ENCODE measurements at places on chromosomes 5 and 9.

GRCh38 chr5:138872841-138873465 lies 2.2 kb downstream of the LRRTM2 start:
- no peak for DNase-seq

GRCh38 chr5:23221831-23222230 lies 285.6 kb upstream of the PRDM9 start:
- DNase-seq = no peak

DNA sequence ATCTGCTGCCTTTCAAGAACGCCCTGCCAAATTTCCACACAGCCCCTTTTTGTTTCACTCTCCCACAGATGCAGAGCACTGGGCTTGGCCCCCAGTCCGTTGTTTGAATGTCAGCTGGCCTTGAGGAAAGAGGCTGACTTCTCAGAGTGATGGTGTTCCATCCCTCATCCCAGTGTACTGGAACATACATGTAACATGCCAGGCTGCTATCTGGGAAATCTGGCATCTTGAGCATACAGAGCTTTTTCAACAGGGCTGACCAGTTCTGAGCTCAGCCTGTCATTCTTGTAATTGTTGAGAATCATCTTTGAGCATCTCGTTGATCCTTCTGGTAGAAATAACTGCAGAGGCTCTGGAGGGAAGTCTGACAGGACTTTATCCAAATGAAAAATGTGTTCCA lies 2.8 kb downstream of the GALNT10 start:
- no peak for DNase-seq

DNA sequence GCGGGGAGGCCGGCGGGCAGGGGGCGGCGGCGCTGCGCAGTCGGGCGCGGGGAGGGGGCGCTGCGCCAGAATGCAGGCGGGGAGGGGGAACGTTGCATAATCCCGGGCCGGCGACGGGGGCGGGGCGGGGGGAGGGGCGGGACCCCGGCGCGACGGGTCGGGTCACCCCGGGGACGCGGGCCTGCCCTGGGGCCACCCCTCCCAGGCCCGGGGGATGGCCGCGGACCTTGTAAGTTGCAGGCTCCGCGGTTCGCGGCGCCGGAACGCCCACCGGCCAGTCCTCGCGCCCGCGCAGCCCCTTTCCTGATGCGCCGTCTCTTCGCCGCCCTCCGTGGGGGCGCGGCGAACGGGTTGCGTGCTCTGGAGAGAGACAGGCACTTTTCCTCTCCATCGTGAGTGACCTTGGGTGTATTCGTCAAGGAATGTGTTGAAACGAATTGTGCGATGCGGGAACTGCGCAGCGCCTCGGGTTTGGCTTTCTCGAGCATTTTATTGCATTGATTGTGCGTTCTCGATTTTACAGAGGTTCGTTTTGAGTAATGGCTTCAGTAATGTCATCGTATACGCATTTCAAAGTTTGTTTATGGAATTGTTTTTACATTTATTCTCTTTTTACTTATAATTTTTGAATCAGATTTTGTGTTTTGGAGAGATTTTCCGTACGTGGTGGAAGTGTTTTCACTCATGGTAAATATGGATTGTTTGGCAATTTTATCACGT lies 802 bp downstream of the SPIN1 start:
- peak; percentile 35 for DNase-seq
